Ascending aorta (tissue), 2 donors: ENCODE measurements at places on chromosomes 6 and 20. TPM values are rescaled to one million over a fixed set of nuclear protein-coding genes. Genes with fewer than 3 reads are reported as not detected.

LY6G6C gene
- not detected for total RNA-seq

GRCh38 chr20:62145688-62146018, 2.1 kb downstream of the SS18L1 start:
- peaks cover 9% of the 10 kb centered on the region for H3K4me1 ChIP-seq
- no peak for DNase-seq
- no peaks in the 10 kb centered on the region for H3K36me3 ChIP-seq

GRCh38 chr20:5539691-5540090, 210.5 kb upstream of the SHLD1 start:
- H3K27me3 ChIP-seq: no peaks in the 10 kb centered on the region
- H3K27ac ChIP-seq: no peak overlapping the region
- no peak overlapping the region for H3K4me3 ChIP-seq
- H3K4me1 ChIP-seq: no peaks in the 10 kb centered on the region
- DNase-seq: no peak
- H3K36me3 ChIP-seq: no peaks in the 10 kb centered on the region

DNA sequence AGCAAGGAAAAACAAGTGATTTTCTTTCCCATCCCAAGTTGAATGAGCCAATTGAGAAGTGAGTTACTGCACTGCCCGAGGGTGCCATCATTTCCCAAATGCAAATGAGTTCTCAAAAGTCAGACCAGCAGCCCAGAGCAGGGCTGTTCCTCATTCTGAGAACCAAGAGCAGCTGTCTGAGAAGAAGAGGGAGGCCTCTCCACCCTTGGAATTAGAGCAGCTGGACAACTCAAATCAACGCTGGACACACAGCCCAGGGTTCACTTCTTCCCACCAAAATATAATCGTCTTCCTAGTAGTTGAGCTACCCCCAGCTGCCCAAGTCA, 4.6 kb upstream of the PREX1 start:
- no peak for DNase-seq
- peak overlapping the region; percentile 44 for H3K27ac ChIP-seq
- no peaks in the 10 kb centered on the region for H3K27me3 ChIP-seq
- H3K36me3 ChIP-seq: no peaks in the 10 kb centered on the region
- H3K4me1 ChIP-seq: peaks cover 4% of the 10 kb centered on the region
- no peak overlapping the region for H3K4me3 ChIP-seq
